Suppressor macrophage (primary cell): ENCODE measurements at places on chromosomes 6 and 20.

DNA sequence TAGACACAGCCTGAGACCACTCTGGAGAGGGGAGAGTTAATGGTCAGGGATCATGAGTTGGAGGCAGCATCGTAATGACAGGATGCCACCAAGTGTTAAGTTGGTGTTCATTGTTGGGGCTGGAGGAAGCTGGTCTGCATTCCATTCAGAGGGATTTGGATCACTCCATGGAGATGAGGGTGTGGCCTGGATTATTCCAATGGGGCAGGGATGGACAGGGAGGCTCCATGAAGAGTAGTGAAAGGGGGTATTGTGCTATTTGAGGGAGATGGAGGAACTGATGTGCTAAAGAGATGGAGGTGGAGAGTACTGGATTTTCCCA, 1.1 kb downstream of the SAPCD1 start:
- DNase-seq: no peak

GRCh38 chr6:43963877-43964658, 163.2 kb downstream of the MRPL14 start:
- DNase-seq: no peak

DNA sequence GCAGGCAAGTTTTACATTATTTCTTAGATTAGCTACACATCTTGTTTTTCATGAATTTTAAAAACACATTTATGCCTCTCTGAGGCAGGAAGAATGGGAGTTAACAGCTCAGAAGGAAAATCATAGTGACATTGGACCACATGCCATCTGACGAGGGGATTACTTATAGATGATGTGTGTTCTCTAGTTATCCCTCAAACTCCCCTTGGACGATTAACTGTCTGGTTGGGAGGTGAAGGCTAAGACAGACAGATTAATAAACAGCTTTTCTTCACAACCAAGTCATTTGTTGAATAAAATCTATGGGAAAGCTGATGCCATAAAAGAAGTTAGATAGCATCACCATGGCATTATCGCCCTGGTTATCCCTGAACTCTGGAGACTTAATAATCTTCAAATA, 80.0 kb upstream of the PREP start:
- DNase-seq: no peak

GRCh38 chr20:3781153-3781910, at the start of gene SPEF1:
Gene SPEF1 (minus strand): TSS chr20:3781448. CDS start chr20:3781287, 161 bp downstream.
- DNase-seq: peak; percentile 93

DNA sequence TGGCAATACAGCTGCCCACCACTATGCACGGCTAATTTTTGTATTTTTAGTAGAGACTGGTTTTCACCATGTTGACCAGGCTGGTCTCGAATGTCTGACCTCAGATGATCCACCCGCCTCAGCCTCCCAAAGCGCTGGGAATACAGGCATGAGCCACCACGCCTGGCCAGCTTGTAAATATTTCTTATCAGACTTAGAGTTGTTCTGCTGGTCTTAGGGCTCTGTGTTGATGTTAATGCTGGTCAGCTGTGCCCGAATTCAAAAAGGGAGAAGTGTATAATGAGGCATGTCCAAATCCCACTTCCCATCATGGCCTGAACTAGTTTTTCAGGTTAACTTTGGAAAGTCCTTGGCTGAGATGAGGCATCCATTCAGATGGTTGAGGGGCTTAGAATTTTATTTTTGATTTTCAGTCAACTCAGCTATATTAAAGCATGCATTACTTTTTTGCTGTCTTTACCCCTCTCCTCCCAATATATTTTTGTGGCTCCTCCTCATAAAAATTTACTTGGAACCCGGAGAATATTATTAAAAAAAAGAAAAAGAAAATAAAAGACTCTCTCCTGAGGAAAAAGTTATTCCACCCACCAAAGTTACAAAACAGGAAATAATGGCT, 47.7 kb downstream of the ADAT2 start:
- DNase-seq: no peak

GRCh38 chr20:37251825-37252477, 9.7 kb downstream of the GHRH start:
- no peak for DNase-seq

GRCh38 chr6:136552054-136552453, 1.8 kb upstream of the MAP7 start:
- DNase-seq: no peak

GRCh38 chr6:123589317-123589716, 47.4 kb downstream of the TRDN start:
- no peak for DNase-seq

DNA sequence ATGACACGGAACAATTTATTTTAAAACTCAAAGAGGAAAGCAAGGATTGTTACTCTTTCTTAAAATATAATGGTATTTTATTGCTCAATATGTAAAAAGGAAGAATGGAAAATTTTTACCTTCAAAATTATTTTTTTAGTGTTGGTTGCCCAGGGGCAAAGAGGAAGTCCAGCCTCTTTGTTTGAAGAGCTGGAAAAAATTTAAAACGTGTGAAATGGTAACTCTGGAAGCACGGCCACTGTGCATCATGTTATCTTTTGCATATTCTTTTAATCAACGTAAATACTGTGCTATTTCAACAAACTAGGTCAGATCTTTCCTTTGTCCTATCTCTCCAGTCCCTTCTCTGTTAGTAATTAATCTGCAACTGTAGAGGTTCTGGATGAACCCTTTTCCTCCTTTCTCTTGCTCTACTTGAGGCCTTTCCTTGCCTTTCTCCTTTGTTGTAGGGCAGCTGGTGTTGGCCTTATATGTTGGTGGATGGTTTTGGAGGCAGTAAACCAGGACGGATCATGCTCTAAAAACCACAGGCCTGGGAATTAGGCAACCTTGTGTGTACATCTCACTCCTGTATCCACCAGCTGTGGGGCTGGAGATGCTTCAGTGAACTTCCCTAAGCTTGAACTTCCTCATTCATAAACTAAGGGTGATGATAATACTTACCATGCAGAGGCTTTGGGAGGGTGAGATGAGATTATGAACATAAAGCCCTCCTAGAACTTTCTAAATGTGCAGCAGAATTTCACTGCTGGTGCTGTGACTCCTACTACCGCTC, 143.3 kb downstream of the PRL start:
- DNase-seq: peak; percentile 62

GRCh38 chr6:79630883-79631692, at the start of gene SH3BGRL2:
Gene SH3BGRL2 (plus strand): TSS chr6:79631329. CDS start chr6:79631462, 133 bp downstream.
- DNase-seq: peak; percentile 81

GRCh38 chr20:51953731-51954340, 151.5 kb upstream of the SALL4 start:
- no peak for DNase-seq

DNA sequence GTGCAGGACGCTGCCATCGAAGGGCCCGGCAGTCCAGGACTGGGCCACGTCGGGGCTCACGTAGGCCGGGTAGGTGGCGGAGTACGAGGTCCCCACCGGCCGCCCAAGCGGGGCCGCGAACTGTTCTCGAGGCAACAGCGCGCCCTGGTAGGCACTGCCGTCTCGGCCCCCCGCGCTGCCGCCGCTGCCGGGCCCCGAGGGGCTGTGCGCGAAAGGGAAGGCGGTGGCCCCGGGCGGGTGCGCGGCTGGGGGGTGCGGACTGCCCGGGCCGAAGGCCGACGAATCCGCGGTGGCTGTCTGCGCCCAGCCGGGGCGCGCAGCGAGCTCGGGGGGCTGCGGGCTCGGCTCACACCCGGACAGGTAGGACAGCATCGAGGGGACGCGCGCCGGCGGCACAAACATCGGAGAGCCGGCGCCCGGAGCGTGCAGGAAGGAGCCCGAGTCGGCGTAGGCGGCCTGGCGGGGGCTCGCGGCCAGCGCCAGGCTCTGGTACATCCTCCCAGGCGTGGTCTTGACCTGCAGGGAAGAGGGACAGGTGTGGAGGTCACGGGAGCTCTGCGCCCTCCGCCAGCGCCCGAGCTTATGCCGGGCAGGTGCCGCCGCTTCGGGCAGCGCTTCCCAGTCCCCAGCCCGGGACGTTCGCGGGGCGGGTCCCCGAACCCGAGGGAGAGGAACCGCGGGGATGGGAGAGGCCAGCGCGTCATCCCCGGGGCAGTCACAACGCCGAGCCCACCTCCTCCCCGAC, 596 bp downstream of the GATA5 start:
- peak; percentile 15 for DNase-seq

DNA sequence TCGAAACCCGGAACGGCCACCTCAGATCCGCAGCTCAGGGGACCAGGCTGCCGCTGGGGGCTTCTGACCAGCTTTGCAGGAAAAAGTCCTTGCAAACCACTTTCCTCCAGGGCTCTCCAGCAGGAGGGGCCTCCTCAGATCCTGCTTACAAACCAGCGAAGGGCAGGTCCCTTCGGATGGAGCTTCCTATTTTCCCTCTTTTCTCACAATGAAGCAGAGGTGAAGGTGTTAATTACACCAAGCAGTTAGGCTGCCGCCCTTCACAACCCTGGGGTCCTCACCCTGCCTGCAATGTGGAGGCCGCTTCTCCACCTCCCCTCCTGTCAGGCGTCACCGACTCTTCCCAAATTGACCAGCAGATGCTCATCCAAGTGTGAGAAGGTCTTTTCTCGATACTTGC, 5.7 kb downstream of the ARHGAP40 start:
- DNase-seq: no peak

DNA sequence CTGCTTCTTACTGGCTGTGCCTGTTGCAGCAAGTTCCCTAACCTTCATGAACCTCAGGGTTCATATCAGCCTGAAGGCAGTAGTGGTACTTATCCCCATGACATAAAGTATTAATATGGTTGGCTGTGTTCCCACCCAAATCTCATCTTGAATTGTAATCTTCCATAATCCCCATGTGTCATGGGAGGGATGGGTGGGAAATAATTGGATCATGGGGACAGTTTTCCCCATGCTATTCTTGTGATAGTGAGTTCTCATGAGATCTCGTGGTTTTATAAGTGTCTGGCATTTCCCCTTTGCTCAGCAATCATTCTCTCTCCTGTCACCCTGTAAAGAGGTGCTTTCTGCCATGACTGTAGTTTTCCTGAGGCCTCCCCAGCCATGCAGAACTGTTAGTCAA, 61.8 kb downstream of the FAM229B start:
- no peak for DNase-seq

- DNase-seq: peak; percentile 82
These were observed 228.9 kb downstream of the ANKRD60 start for GRCh38 chr20:57999465-58000111.

DNA sequence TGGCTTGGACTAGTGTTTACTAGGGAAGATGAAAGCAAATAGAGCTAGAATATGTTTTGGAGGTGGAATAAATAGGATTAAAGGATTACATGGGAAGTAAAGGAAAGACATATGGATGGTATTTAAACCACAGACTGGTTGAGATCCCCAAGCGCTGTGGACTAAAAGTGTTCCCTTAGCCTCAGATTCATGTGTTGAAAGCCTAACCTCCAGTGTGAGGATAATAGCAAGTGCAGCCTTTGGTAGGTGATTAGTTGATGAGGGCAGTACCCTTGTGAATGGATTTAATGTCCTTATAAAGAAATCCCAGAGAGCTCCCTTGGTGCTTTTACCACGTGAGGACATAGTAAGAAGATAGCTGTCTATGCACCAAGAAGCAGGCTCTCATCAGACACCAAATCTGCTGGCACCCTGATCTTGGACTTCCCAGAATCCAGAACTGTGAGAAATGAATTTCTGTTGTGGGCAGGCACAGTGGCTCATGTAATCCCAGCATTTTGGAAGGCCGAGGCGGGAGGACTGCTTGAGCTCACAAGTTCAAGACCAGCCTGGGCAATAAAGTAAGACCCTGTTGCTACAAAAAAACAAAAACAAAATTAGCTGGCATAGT, 57.3 kb upstream of the MCM9 start:
- DNase-seq: no peak

DNA sequence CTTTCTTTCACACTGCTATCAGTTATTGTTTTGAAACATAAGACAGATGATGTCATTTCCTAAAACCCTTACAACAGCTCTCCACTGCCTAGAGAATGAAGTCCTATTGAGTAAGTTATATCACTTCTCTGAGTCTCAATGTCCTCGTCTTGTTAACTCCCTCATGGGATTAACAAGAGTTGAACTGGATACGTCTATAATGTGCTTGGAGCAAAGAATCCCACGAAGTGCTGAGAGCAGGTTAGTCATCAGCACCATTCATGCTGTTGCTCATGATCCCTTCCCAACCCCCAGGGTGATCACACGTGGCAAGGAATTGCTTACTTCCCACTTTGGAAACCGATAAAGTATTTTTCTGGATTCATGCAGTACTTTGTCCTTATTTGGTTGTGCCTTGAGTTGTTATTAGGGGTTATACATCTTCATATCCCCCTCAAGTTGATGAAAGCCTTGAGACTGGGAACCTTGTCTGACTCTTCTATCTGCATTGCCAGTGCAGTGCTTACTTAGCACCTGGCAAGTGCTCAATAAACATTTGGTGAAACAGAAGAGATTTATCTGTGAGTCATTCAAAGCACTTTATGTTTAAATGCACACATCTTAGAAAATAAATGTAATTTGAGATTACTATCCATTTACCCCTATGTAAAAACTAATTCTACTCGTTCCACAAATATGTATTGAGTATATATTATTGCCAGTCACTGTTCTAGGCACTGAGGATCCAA, 487.5 kb downstream of the EPM2A start:
- peak; percentile 16 for DNase-seq

- no peak for DNase-seq
These were observed 55.1 kb downstream of the ARID1B start for GRCh38 chr6:156832231-156832647.

- no peak for DNase-seq
These were observed 24.3 kb upstream of the IL17A start for GRCh38 chr6:52161689-52162438.

DNA sequence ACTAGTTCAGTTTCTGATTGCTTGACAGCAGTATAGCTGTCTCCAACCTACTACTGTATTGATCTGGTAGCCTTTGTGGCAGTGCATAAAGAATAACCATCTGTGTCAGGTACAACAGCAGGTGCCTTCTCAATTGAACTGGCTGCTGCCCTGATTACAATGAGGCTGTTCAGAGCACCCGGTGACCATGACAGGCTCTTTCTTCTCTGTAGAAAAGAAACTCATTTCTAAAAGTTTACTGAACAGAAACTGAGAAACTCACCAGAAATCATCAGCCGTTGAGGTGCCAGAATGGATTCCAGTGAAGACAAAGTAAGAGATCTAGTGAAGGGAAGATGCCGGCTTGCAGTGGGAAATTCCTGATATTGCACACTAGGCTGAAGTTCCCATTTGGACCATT, 954.4 kb downstream of the PHF3 start:
- DNase-seq: no peak

- DNase-seq: no peak
These were observed 101.0 kb downstream of the CENPW start for GRCh38 chr6:126440923-126441322.

- DNase-seq: no peak
These were observed 224.8 kb downstream of the GRM1 start for GRCh38 chr6:146253691-146254090.

DNA sequence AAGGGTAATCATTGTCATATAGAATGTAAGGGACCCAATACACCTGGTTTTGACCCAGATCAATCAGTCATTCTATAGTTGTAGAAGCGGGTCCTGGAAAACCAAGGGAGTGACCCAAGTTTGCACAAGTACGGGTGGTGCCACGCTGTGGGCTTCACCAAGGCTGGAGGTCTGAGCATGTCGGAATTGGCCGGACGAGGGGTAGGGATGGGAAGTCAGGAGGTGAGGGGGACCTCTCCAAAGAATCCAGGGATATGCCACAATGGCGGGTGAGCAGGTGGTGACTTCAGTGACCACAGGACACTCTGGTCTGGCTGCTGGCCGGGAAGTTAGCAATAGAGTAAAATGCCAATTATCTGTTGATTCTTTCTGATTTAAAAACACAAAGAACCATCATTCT, 186.6 kb upstream of the FOXQ1 start:
- DNase-seq: no peak
